ENCODE measurements at places on chromosomes 11 and 22.

DNA sequence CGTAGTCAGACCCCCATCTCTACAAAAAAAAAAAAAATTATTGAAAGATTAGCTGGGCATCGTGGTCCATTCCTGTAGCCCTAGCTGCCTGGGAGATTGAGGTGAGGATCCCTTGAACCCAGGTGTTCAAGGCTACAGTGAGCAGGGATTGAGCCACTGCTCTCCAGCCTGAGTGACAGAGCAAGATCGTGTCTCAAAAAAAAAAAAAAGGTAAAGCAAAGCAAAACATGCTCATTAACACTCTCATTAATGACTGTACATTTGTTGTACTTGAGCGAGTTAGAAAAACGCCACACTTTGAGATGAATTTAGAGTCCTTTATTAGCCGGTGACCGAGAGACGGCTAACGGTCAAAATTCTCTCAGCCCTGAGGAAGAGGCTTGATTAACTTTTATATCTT is 6.2 kb upstream of the SERHL2 start:
- DNase-seq = no peak

DNA sequence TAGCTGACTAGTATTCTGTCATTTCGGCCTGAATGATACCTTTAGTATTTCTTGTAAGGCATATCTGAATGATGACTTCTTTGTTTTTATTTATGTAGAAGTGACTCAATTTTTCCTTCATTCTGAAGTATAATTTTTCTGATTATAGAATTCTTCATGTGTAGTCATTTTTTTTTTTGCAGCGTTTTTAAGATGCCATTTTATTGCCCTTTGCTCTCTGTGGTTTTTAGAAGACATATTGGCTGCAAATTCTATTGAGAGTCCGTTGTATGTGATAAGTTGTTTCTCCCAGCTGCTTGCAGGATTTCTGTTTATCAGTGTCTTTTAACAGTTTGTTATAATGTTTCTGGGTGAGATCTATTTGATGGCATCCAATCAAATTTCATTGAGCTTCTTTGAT is 1224.8 kb downstream of the JRKL start:
- DNase-seq = no peak

DNA sequence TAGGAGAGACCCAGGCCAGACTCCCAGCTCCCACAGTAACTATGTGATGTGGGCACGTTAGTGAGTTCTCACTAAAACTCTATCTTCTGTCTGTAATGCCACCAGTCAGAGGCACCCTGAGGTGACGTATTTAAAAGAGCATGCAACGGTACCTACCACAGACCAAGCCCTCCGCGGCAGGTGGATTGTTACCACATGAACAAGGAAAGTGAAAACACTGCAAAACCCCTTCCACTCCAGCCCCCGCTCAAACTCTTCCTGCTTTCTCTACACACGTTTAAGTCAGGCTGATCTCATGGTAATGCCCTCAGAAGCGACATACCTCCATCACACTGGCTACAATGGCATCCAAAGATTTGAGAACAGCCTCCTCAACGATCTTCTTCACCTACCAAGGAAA is 36.7 kb downstream of the SERPIND1 start:
- DNase-seq = no peak

- no peak for DNase-seq
Observed at GRCh38 chr11:28058333-28058732, 49.6 kb downstream of the KIF18A start.

- DNase-seq = no peak
Observed at GRCh38 chr11:14362611-14363010, 3.6 kb upstream of the RRAS2 start.

- DNase-seq = no peak
Observed at GRCh38 chr11:7630002-7630401, 43.3 kb downstream of the CYB5R2 start.

DNA sequence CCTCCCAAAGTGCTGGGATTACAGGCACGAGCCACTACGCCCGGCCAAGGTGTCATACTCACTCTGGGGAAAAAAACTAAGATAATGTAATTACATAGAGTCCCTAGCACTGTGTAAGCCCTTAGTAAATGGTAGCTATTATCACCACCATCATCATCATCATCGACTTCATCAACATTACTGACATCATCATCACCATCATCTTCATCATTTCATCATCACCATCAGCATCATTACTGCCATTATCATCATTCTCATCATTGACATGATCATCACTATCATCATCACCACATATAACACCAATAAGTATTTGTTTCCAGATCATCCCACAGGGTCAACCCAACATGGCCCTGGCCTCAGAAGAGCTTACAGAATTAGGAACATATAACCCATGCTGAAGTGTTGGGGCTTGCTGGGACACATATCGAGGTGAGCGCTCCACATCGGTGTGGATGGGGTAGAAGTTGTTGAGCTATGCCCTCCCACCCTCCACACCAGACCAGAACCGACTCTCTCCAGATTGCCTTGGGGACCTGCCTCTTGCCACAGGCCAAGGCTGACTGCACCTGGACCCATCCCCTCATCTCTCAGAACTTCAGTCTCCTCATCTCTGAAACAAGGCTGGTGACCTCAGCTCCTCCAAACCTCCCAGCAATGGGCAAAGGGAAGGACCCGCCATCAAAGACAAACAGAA is 14.7 kb upstream of the CD5 start:
- DNase-seq = no peak

- peak; percentile 47 for DNase-seq
Observed at GRCh38 chr22:37021710-37022482, 2.4 kb downstream of the MPST start.

DNA sequence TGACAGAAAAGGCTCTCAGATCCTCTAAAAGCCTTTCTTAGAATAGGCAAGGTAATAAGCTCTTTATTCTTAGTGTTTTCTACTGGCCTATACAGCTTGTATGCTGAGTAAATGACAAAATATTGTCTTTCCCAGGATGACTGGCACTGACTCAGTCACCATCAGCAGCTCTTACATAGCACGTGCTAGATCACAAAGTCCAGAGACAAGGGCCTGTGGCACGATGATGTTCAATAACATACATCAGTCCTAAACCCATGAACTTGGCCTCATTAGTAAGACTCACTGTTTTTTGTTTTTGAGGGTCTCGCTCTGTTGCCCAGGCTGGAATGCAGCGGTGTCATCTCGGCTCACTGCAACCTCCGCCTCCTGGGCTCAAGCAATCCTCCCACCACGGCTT is 42.7 kb downstream of the CELF1 start:
- no peak for DNase-seq

- DNase-seq = no peak
Observed at GRCh38 chr22:42317008-42317407, 46.6 kb upstream of the TCF20 start.

GRCh38 chr22:43448048-43448447 is 36.2 kb downstream of the MPPED1 start:
- DNase-seq = no peak

GRCh38 chr11:1351278-1351937 is 38.3 kb upstream of the BRSK2 start:
- no peak for DNase-seq

- no peak for DNase-seq
Observed at GRCh38 chr11:70029861-70030380, 48.2 kb upstream of the ANO1 start.

- DNase-seq = no peak
Observed at GRCh38 chr11:33737362-33737821, 1.2 kb upstream of the CD59 start.

DNA sequence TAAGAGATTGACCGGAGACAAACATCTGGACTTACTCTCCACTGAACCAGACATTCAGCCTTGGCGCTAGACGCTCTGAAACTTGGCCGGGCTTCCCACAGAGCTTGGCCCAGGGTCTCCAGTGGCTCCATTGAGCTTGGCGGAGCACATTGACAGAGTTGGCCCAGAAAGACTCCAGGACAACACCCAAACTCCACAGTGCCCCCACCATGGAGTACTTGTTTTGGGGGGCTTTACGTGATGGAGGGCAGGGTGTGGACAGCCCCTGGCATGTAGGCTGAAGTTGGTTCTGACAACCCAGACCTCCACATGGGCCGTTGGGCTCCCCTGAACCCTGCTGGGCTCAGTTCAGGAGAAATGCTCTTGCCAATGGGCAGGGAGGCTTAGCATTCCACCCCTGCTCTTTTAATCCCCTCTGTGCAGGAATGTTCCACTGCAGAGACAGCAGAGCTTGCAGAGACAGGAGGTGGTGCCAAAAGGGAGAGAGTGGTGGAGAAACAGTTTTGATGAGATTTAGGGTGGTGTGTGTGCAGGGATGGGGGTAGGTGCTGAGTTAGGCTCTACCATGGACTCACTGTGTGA is 102.4 kb upstream of the TIMP3 start:
- DNase-seq = no peak

- no peak for DNase-seq
Observed at GRCh38 chr11:117427356-117427874, 99.8 kb downstream of the CEP164 start.

DNA sequence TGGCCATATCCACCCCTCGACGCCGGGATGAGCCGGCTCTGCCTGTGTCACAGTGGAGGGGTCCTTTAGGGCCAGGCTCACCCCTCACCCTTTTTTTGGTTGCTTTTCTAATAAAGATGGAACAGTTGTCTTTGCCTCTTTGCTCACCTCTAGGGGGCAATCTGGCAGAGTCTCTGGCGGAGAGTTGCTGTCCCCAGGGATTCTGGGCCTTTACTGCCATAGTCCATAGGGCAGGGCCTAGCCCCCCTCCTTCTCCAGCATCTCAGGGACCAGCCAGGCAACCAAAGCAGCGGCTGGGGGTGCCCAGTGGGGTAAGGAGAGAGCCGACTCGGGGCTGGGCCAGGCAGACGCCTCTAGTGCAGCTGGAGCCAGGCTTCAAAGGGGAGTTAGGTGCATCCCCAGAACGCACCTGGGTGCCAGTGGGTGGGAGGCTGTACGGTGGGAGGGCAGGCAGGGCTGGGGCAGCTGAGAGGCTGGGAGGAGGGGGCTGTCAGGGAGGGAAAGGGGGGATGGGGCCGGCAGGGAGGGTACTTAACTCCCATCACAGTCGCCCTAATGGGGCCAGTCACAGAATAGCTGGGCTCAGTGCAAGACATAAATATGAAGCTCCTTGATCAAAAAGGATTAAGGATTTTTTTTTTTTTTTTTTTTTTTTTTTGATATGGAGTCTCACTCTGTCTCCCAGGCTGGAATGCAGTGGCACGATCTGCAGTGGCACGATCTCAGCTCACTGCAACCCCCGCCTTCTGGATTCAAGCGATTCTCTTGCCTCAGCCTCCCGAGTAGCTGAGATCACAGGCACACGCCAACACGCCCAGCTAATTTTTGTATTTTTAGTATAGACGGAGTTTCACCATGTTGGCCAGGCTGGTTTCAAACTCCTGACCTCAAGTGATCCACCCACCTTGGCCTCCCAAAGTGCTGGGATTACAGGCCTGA is 2.5 kb upstream of the SUSD2 start:
- DNase-seq = no peak

DNA sequence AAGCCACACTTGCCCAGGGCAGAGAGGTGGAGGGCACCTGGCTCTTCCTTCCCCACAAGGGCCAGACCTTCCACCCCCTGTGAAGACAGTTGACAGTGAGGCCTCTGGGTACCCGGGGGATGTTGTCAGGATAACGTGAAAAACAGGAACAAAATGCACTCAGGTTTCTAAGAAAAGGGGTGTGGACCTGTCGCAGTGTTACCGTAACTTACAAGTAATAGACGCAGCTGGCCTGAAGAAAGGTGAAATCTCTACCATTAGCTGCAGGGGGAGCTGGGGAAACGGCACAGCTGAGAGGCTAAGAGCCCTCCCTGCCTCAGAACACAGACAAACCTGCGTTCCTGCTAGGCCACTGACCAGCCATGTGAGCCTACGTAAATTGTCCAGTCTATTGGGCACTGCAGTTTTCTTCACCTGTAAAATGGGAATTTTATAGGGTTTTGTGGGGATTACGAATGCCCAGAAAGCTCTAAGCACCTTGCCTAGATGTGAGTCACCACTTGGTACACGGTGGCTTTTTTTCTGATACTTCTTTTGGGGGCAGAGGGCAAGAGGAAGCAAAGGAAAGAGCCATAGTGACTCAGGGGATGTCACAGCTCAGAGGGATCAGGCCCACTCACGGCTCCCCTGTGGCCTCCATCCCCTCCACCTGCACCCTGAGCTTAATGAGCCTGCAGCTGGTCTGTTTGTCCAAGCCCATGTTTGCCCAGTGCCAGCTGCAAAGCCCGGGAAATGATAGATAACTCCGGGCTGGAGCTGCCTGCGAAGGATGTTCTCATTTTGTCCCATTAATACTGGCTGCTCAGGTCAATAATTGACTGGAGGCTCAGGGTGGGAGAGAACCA is 18.4 kb upstream of the CABP7 start:
- DNase-seq = no peak

DNA sequence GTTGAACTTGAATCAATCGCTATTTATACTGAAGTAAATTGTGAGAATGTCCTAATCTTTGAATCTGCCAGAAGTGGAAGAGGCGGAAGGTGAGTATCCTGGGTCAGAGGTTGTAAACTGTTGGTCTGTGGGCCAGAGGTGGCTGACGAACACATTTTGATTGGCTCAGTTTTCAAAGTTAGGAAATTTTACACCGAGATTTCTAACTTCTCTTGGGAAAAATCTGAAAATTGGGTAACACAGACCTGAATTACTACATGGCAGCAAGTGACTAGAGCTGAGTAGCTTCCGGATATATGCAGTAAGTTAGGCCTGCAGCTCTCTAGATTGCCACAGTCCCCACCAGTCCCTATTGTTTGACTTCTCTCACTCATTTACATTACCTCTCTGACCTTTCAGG is 56.8 kb upstream of the ALKBH3 start:
- DNase-seq = no peak
